ENCODE measurements at places on chromosomes 12 and 14. TPM values are rescaled to one million over a fixed set of nuclear protein-coding genes. Genes with fewer than 3 reads are reported as not detected.

DNA sequence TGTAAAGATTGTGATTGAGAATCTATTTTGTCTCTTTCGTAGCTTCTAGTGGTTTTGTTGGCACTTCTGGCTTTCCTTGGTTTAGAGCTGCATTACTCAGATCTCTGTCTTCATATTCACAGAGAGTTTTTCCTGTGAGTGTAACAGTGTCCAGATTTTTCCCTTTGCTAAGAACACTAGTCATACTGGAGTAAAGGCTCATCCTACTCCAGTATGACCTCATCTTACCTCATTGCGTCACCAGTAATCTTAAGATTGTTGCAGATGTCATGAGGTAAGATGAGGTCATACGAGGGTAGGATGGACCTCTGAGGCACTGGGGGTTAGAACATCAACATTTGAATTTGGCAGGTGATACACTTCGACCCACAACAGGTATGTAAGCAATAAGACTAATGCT, 461.2 kb downstream of the FLRT2 start:
- no peak for DNase-seq

DNA sequence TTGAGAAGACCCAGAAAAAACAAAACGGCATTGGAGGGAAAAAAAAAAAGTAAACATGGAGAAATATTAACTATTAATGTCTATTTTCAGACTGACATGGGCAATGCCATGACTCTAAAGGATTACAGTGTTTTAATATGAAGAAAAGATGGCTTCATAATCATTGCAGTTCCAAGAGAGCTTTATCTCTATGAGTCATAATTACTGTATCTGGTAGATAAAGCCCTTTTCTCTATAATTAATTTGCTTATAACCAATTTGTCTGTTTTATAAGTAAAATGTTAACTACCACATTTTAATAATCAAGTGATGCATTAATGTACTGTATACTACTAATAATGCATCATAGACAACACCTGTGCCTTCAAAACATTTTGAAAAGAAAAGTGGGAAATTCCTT, 59.7 kb downstream of the CLIP1 start:
- no peak for DNase-seq

GRCh38 chr12:71201136-71201679, 43.4 kb upstream of the TSPAN8 start:
- DNase-seq = no peak

Gene ZCRB1
- total RNA-seq = 22.7 TPM

DNA sequence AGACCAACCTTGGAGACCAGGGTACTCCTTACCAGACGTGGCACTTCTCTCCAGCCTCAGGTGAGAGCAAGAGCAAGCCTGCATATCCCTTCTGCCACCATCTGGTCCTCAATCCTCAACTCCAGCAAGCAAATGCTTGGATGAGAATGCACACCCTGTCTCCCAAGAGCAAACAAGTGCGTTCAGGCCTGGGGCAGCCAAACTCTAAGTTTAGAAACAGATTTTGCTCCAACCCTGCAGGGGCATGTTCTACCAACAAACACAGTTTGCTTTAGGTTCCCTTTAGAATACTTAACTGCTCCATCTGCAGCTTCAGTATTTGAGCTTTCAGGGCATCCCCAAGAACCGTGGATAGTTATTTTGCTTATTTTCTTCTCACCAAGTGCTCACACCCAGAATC, 55.9 kb upstream of the FICD start:
- no peak for DNase-seq

DNA sequence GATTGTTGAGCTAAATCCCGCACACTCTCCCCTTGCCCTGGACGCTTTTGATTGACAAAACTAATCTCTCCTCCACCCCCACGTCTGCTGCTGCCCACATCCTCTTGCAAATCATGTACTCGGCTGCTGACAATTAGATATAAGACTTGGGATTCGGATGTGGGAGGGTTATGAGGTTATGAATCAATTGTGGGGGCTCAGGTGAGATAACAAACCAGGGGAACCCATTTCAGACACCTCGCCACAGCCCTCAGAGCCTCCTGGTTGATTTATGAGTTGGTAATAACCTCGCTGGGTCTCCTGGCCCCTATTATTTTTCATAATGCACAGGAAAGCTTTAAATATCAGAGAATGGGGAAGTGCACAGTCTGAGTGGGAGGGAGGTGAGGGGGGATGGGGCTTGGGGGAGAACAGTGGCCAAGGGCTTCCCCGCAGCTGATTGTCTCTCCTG, 449.9 kb downstream of the DPF3 start:
- DNase-seq = no peak

- DNase-seq = no peak
Observed at GRCh38 chr14:68586896-68587751, 205.7 kb downstream of the ZFP36L1 start.

DNA sequence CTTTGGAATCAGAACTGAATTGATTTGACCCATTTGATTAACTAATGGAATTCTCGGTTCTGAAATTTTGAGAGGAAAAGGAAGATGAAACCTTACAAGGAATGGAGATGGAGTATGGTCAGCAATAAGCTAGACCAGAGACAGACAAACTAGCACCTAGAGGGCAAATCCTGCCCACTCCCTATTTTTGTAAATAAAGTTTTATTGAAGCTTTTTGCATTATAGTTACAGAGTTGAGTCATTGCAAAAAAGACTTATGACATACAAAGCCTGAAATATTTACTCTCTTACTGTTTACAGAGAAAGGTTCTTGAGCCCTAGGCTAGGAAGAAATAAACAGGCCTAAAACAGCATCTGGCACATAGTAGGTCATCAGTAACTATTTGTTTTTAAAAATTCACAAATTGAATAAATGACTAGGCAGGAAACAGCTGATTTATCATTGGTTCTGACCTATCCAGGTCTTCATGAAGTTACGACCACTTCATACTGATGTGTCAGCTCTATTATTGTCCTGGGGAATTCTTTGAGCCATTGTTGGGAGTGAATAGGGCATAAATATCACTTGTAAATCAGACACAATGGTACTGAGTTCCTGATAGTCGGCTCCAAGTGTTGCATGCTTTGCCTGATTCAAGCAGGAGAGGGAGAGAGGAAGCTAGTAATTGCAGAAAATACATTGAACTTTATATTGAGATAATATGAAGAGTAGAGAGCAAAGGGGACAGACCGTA, 14.6 kb upstream of the STAB2 start:
- no peak for DNase-seq

DNA sequence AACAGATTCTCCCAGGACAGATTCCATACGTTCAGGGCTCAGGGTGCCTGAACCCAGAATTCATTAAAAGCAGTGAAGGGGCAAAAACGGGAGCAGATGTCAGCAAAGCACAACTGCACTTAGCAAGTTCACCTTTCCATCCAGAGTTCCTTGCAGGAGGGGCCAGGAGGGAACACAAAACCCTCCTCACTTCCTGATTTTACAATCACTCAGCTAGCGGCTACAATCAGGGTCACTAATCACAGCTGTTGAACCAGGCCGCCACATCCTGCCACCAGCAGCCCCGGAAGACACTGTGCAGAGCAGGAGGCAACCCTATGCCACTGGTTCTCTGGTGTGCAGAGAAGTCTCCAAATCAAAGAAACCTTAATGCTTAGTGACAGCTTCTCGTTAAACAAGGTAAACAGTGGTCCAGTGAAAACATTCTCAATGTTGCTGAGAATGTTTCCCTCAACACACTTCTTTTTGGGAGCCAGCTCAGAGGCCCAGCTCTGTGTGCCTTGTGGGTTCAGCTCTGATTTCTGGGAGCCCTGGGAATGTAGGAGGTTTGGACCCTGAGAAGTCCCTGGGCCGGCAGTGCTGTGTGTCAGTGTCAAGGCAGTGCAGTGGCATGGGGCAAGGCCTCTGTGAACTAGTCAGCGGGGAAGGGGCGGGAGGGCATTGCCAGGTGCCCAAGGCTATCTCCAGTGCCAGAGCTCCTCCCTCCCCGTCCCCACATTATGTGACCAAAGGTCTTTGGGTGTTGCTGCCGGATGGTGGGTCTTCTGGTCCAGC, 54.5 kb downstream of the VCPKMT start:
- peak; percentile 79 for DNase-seq

DNA sequence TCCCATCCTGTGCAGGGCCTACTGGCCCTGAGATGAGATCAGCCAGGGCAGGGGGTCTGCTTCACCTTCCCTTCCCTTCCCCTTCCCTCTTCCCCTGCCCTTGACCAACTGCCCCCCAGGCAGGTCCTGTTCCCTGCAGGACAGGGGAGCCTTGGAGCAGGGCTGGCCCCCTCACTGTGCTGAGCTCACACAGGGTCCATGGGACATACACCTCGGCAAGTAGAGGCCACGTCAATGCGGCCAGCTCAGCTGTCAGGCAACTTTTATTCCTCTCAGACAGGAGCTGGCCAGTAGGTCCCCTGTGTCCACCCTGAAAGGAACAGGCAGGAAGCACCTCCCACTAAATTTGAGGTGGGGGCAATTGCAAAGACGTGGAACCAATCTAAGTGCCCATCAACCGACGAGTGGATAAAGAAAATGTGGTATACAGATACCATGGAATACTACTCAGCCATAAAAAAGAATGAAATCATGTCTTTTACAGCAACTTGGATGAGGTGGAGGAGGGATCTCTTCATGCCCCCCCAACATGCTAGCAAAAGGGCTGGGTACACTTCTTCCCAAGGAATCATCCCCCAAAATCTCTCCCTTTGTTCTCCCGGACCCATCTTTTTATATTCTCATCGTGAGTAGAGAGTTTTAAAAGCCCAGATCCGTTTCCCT, 148.7 kb downstream of the BCL11B start:
- no peak for DNase-seq

Gene KRT71
- total RNA-seq = not detected

GRCh38 chr12:46492471-46493085, 120.0 kb upstream of the SLC38A2 start:
- no peak for DNase-seq

Gene WNT1
- not detected for total RNA-seq

Gene SLC5A8
- not detected for total RNA-seq

Measured in transverse colon (tissue), 4 donors.